ENCODE measurements at places on chromosomes 7 and 10.

DNA sequence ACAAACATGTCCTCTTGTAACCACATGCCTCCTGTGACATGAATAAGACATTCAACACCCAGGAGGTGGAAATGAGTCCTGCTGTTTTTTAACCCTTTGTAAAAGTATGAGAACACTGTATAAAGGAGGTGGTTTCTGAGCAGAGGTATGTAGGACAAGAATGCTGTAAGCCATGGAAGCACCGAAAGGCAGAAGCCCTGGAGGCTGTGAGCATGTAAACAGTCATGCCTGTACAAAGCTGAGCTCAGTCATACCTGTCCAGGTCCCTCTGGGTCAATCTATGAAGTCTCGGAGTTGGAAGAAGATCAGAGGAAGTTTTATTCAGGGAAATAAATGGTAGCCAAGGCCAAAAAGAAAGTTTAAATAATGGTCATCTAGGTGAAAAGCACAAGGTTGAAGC is 34.7 kb upstream of the XPNPEP1 start:
- no peak for DNase-seq

DNA sequence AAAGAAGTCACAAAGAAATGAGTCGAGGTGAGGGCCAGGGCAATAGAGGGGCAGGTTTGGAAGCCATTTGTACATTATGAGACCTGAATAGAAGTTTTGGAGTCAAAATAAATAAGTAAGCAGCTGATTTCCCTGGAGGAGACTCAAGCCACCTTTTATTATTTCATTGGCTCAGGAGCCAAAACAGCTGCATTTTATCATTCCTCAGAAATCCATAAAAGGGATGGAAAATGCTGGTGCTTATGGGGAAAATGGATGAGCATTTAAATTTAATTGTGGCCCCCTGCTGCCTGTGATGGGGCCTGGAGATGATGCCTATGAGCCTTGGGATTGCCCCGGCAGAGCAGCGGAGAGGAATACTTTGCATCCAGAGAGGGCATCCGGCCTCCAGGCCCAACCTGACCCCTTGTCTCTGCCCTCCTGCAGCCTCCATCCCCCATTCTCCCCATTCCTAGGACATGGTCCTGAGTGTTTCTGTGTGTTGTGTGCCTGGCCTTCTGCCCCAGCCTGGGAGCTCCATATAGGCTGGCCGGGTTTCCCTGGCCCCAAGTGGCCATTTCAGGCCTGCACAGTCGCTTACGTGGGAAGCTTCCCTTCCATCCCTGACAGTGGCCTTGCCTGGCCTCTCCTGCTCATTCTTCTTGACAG is 296.8 kb upstream of the ZMIZ1 start:
- no peak for DNase-seq

DNA sequence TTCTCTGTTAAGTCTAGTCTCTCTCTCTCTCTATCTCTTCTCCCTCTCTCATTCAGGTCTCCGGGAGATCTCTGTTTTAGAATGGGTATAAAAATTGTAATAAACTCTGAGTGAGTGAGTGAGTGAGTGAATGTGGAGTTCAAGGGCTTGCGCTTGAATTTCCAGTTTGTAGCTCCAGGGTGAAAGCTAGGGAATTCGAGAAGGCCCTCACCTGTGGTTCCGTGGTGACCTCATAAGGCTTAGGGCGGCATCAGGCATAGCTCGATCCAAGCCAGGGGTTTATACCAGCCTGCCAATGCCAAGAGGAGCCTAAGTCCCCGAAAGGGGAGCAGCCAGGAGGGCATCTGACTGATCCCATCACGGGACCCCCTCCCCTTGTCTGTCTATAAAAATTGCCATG is 456 bp downstream of the AKR1B15 start:
- DNase-seq, result no peak

GRCh38 chr10:12707461-12708185 is 293.9 kb downstream of the CCDC3 start:
- no peak for DNase-seq

DNA sequence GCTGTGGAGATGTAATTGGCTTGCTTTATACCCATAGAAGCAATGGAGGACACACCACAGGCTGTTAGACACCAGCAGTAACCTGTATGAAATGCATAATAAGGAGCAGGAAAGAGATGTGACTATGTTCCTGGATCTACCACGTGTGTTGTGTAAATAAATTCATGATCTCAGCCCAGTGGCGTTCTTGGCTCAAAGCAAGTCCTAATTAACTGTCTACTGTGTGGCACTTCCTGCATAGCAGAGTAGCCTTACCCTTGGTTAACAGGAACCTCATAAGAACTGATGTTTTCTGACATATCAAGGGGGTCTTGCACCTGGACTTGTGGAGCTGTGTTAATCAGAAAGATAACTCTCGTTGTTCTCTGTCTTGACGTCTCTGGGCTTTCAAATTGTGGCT is 25.7 kb upstream of the FAM180A start:
- no peak for DNase-seq

Data from stimulated activated CD8-positive, alpha-beta memory T cell treated with anti-CD3 and anti-CD28 coated beads, Interleukin-2, amount 100 ng/mL, for 1 hour (primary cell).